WERI-Rb-1 (cell line): ENCODE measurements at places on chromosomes 2 and 18.

DNA sequence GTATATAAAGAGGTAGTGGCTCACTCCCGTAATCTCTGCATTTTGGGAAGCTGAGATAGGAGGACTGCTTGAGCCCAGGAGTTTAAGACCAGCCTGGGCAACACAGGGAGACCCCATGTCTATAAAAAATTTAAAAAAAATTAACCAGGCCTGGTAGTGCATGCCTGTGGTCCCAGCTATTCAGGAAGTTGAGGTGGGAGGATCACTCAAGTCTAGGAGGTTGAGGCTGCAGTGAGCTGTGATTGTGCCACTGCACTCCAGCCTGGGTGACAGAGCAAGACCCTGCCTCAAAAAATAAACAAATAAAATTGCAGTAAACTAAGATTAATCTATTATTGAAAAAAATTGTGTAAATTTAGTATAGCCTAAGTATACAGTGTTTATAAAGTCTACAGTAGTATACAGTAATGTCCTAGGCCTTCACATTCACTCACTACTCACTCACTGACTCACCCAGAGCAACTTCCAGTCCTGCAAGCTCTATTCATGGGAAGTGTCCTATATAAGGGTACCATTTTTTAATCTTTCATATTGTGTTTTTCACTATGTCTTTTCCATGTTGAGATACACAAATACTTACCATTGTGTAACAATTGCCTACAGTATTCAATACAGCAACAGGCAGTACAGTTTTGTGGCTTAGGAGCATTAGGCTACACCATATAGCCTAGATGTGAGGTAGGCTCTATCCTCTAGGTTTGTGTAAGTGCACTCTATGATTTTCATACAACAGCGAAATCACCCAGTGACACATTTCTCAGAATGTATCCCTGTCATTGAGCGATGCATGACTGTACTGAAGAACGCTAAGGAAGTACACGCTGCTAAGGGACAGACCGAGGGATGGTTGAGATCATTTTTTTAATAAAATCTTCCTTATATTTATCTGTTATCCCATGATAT, 10.4 kb upstream of the MAP4K3 start:
- DNase-seq: no peak

DNA sequence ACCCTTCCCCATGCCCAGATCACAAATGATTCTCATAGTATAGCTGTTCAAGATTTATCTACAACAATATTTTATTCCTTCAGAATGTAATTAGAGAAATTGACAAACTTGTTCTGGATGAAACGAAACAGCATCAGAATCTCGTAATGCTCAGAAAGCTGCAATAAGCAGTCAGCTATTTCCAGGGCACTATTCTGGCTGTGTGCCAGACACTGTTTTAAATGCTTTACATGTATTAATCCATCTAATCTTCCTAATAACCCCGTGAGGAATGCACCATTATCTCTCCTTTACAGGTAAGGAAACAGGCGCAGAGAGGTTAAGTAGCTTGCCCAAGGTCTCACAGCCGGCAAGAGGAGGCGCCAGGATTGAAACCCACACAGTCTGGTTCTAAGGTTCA, 10.1 kb upstream of the LYPD6B start:
- no peak for DNase-seq

DNA sequence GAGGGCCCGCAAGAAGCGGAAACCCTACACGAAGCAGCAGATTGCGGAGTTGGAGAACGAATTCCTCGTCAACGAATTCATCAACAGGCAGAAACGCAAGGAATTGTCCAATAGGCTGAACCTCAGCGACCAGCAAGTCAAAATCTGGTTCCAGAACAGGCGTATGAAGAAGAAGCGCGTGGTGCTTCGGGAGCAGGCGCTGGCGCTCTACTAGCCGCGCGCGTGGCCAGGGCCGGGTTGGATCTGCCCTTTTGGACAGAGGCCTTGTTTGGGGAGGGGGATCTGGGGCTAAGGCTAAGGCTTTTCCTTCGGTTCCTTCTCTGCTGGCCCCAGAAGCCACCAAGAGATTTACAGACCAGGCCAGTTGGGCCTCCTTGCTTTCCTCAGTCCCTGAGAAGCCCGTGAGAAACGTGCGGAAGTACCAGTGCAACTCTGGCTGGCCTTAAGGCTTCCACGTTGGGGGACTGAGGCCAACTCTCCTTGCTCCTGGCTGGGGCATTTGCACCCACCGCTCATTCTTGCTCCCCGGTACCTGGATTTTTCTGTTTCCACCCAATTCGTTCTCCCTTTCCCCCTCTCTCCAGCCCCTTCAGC, 1.0 kb downstream of the HOXD12 start:
- DNase-seq: no peak

DNA sequence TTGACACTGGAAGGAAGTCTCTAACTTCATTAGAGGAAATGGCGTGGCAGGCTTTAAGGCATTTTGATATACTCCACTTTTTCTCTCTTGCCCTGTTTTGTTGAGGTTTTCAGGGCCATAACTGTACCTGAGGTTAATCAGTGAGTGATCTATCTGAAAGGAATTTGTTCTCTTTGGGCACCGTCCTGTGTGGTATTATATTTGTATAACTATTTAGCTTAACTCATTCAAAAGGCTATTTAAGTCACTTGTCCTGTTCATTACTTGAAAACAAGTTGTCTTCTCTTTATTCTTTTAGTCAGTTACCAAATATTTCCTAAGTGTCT, 180.4 kb downstream of the NEDD4L start:
- DNase-seq: no peak

GRCh38 chr2:238771218-238771617, 76.7 kb upstream of the TWIST2 start:
- no peak for DNase-seq

GRCh38 chr2:173834141-173834540, 131.0 kb downstream of the SP3 start:
- no peak for DNase-seq

DNA sequence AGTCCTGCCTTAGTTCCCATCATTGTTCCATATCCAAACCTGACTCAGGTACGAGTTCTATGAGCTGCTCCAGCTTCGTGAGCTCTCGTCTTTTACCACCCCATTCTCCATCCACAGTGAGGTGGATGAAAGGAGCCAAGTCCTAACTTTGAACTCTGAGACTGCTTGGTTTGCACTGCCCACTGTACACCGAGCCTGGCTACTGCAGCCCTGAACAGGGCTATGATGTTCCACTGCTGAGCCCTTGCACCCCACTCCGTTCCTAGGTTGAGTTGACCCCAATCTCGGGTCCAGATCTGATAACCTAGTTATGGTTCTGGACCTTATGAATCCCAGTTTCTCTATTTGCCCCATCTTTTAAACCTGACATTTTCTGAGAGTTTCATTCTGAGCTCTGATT, 5.3 kb upstream of the DYNAP start:
- no peak for DNase-seq

DNA sequence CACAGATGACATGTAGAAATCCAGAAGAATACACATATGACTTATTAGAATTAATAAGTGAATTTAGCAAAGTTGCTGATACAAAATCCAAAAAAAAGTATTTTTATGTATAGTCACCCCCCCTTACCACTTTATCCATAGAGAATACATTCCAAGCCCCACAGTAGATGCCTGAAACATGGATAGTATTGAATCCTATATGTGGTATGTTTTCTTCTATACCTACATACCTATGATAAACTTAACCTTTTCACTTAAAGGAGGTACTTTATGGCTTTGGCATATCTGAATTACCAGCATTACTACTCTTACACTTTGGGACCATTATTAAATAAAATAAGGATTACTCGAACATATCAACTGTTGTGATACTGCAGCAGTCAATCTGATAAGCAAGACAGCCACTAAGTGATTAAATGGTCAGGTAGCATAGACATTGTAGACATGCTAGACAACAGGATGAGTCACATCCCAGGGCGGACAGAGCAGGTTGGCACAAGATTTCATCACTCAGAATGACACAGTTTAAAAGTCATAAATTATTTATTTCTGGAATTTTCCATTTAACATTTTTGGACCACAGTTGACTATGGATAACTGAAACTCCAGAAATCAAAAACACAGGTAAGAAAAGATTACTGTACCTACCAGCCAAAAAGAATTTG, 208.2 kb upstream of the CHAC2 start:
- DNase-seq: no peak

- DNase-seq: peak; percentile 55
Measured at GRCh38 chr2:88220718-88221117, 50.6 kb downstream of the THNSL2 start.

GRCh38 chr2:165163761-165164160, 40.1 kb downstream of the SCN3A start:
- DNase-seq: no peak

GRCh38 chr2:100801402-100801801, 18.5 kb upstream of the NPAS2 start:
- DNase-seq: no peak

DNA sequence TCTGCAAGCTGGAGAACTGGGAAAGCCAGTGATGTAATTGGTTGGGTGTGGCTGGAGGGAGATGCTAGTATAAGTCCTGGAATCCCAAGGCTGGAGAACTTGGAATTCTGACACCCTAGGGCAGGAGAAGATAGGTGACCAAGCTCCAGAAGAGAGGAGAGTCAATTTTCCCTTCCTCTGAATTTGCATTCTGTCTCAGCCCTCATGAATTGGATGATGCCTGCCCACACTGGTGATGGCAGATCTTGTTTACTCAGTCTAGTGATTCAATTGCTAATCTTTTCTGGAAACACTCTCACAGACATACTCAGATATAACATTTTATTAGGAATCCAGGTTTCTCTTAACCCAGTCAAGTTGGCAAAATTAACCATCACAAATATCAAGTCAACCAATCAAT, 287.2 kb downstream of the RDH14 start:
- no peak for DNase-seq

- DNase-seq: no peak
Measured at GRCh38 chr18:80196528-80197320, 50.6 kb downstream of the PARD6G start.

DNA sequence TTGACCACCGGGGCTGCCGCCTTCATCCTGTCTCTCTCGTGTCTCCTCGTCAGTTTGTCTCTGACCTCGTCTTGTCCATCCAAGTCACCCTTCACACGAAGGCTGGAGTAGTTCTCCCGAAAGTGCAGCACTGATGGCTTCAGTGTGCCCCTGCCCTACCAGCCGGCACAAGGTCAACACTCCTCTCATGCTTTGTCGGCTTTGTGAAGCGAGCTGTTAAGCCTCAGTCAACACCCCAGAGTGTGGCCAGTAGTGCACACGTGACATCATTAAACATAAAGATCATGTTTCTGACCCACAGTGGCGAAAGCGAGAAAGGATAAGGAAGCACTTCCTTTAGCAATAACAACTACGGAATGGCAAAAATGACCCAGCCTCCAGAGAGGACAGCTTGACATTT, 23.2 kb downstream of the ACKR3 start:
- no peak for DNase-seq

DNA sequence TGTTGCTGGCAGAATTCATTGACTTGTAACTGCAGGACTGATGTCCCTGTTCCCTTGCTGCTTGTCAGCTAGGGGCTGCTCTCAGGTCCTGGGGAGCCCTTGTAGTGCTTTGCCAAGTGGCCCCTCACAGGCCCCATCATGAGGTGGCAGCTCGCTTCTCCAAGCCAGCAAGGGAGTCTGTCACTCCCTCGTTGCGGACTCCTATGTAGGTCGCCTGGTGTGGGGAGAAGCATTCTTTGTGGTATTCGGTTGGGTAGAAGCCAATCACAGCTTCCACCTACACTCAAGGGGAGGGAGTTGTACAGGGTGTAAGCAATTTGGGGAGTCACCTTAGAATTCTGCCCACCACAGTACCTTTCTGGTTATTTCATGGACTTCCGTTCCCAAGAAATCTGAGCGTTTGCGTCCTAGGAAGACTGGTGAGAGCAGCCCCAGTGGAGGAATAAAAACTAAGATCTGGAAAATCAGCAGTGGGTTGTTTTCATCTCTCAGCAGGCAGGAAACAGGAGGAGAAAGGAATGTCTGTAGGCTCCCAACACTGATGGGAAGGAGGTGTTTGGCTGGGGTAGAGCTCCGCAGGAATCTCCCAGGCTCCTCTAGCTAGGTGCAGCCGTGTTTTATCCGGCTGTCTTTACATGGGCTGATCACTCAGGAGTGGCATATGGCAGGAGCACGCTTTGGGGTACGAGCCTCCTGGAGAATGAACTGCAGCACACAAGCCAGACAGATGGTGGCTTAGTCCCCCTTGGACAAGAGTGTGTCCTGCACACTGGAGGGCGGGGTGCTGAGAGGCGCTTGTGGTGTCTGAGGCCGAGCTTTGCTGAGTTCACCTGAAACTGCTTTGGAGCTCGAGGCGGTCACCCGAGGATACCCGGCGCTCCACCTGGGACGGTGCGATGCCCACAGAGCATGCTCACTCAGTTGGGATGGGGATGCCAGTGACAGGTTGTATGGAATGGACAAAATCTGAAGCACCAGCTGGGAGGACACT, 58.3 kb downstream of the LDLRAD4 start:
- DNase-seq: peak; percentile 93

- no peak for DNase-seq
Measured at GRCh38 chr2:74177696-74178095, 983 bp downstream of the MOB1A start.

GRCh38 chr18:24436939-24437338, 10.5 kb downstream of the IMPACT start:
- no peak for DNase-seq

- no peak for DNase-seq
Measured at GRCh38 chr2:191739194-191739593, 61.3 kb downstream of the NABP1 start.
